ENCODE measurements at places on chromosomes 2 and 18.
A peak's percentile ranks its signal among the peaks of the same experiment; 100 is the strongest.

DNA sequence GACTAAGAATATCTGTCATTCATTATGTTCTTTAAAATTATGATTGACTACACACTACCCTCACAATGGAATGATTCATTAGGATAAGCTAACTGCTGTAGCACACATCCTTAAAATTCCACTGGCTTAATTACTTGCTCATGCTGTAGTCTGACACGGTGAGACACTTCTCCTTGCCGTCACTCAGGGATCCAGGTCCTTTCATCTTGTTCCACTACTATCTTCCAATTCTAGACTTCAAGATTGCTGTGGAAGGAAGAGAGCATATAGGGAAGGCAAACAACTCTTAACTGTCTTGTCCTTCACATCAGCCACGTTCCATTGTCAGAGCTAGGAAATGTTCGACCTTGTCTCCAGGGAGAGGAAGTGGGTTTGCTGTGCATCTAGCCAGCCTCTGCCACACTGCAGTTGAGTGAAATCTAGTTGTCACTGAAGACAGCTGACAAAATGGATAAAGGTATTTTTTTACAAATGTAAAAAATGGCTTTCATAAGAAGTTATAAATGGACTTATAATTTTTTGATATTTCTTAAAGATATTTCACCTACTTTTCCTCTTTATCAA, 30.1 kb downstream of the GREB1L start:
- DNase-seq: no peak

GRCh38 chr2:130890941-130891669, 54.4 kb downstream of the ARHGEF4 start:
- no peak for DNase-seq

DNA sequence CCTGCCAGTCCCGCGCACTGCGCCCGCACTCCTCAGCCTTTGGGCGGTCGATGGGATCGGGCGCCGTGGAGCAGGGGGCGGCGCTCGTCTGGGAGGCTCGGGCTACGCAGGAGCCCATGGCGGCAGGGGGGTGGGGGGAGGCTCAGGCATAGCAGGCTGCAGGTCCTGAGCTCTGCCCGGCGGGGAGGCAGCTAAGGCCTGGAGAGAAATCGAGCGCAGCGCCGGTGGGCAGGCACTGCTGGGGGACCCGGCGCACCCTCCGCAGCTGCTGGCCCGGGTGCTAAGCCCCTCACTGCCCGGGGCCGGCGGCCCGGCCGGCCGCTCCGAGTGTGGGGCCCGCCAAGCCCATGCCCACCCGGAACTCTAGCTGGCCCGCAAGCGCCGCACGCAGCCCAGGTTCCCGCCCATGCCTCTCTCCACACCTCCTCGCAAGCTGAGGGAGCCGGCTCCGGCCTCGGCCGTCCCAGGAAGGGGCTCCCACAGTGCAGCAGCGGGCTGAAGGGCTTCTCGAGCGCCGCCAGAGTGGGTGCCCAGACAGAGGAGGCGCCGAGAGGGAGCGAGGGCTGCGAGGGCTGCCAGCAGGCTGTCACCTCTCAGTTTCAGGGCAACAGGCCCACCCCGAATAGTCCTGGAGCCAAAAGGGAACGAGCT, 74.1 kb downstream of the PSMG2 start:
- no peak for DNase-seq

DNA sequence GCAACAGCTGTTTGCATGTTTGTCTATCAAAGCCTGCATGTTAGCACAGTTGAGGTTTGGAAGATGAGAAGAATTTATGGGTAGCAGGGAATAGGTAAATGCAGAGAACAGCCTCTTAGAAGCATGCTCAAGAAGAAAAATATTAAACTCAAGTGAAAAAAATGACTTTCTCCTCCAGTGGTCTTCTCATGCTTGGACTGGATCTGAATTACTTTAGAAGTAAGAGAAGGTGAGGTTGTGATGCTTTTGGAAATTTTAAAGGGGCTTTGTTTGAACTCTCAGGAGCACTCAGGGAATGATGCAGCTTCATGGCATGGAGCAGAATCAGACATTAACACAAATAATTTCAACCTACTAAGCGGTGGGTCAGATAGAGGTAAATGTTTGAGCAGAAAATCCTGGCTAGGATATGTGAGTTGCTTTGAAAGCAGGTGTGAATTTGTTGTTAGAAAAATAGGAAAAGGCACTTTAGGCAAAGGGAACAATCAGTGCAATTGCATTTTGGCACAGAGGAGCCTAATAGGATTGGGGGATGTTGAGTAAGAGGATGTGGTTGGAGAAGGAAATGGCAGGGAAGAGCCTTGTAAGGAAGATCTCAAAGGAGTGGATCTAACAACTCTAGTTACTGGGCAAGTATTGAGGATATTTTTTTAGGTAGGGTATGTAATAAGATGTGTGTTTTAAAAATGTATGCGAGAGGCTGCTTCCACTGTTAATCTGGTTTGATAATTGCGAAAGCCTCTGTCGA, 76.3 kb downstream of the DDX1 start:
- DNase-seq: no peak

DNA sequence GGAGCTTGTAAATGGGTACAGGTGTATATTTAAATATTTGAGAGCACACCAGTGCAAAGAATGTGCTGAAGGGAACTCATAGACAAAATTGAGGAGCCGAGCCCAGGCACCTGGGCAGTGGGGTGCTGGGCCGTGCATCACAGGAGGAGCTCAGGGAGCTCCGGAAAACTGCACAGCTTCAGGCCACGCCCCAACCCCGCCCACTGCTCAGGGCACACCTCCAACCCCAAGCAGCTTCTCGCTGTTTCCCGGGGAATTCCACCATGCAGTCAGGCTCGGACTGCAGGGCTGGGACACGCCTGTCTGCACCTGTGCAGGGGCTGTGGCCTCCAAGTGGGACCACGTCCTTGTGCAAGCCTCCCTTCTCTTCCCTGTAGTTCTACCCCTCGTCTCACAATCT, 243.0 kb downstream of the HDAC4 start:
- peak; percentile 47 for DNase-seq

DNA sequence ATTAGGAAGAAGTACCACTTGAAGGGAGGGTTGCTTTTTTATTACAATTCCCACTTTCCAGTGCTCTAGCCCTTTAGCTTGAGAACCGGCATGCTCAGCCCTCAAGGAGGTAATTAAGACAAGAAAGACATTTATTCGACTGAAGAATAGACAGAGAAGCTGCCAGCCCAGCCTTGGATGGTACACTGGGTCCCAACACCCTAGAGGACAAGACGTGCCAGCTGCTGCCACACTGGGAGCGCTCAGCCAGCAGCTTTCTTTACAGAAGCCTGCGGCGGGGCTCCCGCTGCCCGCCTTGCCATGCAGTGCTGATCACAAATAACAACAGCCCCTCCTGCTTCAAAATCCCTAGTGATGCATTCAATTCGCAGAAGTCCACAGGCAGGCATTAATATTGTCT, 746.3 kb upstream of the RAB6C start:
- DNase-seq: no peak

DNA sequence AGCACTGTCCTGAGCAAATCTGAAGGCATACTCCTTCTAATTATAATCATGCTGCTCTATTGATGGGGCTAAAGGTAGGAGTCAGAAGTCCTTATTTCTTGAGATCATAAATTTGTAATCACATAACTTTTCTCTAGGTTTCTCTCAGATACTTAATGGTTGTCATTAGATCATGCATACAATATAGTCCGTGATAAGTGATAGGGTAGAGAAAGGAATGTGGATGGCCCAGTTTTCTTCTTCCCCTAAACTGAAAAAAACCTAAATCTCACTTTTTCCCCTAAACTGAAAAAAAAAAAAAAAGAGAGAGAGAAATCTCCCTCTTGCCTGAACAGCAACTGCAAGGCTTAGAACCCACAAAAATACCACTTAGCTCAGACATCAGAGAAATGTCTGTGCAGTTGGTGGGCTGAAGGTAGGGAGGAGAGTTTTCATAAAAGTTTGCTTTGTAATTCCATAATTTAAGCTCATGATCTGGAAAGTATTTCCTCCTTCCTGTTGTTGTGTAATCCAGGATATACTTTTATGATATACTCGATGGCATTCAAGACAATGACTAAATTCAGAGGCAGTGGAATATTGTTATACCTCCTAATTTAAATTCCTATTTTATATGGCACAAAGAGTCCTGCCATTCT, 79.3 kb upstream of the ITPRID2 start:
- peak; percentile 22 for DNase-seq

DNA sequence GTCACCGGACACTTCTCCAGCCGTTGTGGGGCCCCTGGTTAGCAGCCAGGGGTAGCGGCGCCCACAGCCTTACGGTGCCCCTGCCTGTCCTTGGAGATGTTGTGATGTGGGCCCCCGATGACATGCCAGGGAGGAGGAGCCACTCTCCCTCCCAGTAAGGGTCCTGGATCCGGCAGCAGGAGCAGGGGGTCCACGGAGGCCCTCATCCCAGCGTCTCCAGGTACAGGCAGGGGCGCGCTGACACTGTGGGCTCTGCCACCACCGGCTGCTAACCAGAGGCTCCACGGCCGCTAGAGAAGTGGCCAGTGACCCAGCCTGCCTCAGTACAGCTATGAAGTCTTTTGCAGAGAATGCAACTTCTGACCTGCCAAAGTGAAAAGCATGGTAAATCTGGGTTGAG, 121.2 kb downstream of the SPP2 start:
- no peak for DNase-seq

DNA sequence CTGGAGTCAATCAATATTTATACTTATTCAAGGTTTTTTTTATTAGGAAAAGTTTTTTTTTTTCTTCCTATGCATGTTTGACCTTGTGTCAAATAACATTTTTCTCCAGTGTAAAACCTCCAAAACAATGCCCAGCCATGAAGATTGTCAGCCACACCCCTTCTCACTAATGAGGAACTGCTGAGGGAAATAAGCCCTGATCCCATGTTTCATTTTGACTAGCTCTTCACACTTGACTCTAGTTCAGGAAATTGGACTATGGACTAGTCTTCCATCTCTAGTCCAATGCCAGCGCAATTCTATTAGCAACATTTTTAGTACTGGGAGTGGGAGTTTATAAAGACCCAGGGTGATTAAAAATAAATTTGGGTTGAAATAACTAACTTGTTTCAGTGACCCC, 275.6 kb upstream of the CXCR4 start:
- DNase-seq: no peak

DNA sequence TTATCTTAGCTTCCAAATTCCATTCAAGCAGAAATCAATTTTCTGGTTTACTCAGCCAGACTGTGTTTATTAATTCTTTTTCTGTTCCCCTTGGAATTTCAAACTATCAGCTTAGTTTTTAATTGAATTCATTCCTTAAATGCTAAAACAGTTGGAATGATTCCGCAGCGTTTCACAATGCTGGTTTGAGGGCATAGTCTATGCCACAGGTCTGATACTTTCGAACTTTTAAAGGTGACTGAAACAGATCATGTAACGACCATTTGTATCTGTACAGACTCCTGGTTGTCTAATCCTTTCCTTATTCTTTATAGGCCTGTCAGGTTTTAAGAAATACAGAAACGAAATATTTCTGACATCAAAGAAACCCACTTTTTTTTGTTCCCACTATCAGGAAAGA, 45.4 kb downstream of the STPG4 start:
- DNase-seq: no peak

GRCh38 chr2:25298776-25299431, 42.8 kb downstream of the DNMT3A start:
- DNase-seq: no peak

GRCh38 chr18:32435631-32436500, 34.8 kb downstream of the GAREM1 start:
- DNase-seq: no peak
